ENCODE measurements at places on chromosomes 13 and 19.

GRCh38 chr19:23281663-23282276, 31.6 kb upstream of the ZNF724 start:
- no peak for DNase-seq

GRCh38 chr13:24218338-24218737, 57.8 kb downstream of the SPATA13 start:
- no peak for DNase-seq

DNA sequence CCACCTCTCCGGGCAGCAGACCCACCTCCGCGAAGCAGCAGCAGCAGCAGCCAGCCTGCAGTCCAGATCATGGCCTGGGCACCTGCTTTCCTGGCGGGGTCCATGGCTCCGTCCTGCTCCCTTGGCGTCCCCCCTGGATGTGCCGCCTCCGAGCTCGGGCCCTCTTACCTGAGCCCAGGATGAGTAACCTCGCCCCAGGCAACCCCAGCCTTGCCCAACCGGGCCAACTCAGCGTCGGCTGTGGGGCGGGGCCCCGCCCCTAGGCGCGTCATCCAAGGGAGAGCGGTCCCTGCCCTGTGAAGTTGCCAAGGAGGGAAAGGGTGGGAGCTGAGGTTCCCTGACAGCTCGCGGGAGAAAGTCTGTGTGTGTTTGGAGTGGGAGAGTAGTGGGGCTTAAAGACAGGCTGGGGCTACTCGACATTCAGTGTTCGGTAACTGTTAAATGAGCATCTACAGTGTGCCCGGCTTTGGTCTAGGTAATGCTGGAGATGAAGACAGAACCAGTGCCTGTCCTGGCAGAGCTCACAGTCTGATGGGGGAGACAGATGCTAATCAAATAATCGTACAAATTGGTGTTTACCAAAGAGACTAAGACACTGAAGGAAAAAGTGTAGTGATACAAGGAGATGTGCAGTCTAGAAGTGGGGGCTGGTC, at the start of gene LYPD3:
Gene LYPD3, minus strand, starts transcription at position 141 of the 653 bp plus-strand sequence. Its CDS starts 37 bp downstream, at position 104.
- no peak for DNase-seq

GRCh38 chr13:99955747-99956472, 15.7 kb downstream of the ZIC5 start:
- no peak for DNase-seq

GRCh38 chr13:29621051-29621800, 25.7 kb upstream of the SLC7A1 start:
- no peak for DNase-seq

- no peak for DNase-seq
Observed at GRCh38 chr13:82116422-82116989, 1765.8 kb downstream of the SLITRK1 start.

GRCh38 chr13:43107780-43108179, 84.4 kb downstream of the DNAJC15 start:
- no peak for DNase-seq

DNA sequence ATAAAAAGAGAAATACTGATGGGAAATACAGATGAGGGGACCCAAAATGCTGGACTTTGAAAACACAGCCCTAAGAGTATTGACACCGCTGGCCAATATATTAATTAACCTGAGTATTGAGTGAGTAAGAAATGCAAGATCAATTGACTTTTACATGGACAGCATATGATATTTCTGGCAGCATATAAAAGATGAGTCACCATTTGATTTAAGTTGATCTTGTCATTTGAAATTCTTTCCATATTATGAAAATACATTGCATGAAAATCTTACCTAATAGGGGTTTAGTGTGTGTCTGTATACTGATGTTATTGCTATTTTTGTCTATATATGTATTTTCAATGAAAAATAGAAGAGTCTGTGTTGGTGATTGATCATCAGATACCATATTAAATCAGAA, 619.6 kb downstream of the KCTD12 start:
- no peak for DNase-seq

DNA sequence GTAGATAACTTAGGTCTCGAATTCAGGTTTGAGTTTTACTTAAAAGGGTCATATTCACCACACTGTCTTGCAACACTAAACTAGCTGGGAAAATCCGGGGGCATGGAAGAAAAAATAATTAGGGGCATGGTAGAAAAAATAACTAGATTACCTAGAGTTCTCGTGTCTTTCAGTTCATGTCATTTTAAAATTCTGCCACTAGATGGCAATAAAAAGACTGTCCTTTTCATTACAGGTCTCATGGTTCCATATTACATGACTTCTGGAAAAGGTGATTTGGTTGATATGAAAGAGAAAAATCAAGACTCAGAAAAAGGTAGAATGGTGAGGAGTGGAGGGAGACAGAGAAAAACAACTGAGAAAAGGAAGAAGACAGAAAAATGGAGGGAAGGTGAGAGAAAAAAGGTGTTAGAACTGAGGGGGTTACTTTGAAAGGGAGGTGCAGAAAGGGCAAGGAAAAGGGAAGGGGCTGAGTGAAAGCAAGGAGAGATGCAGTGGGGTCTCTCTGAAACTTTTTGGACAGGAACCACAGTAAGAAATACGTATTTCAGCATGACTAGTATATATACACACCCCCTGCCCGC, 299.0 kb downstream of the KLF12 start:
- DNase-seq: peak; percentile 36

DNA sequence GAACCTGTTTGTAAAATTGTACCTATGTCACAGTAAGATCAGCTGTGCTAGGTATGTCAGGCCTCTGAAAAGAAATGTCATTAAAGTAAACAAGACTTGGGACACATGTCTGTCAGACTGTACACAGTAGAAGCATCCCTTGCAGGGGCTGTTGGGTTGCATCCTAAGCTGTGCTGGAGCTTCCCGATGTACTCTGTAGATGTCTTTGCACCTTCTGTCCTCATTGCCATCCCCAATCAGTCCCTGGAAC, 48.7 kb upstream of the GPR183 start:
- DNase-seq: no peak

GRCh38 chr13:97248243-97248642, 26.1 kb downstream of the MBNL2 start:
- no peak for DNase-seq

DNA sequence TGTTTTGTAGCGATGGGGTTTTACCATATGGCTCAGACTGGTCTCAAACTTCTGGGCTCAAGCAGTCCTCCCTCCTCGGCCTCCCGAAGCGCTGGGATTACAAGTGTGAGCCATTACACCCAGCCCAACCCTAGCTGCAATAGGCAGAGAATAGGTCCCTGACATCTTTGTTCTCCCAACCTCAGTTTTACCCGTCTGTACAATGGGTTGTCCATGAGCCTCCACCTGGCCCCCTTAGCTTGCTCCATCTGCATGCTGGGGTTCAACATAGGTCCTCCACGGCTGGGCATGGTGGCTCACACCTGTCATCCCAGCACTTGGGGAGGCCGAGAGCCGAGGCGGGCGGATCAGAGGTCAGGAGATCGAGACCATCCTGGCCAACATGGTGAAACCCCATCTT, 14.4 kb downstream of the NFIC start:
- DNase-seq: no peak

- no peak for DNase-seq
Observed at GRCh38 chr13:27455331-27455855, 5.0 kb upstream of the MTIF3 start.

- no peak for DNase-seq
Observed at GRCh38 chr13:90680826-90681225, 666.7 kb upstream of the MIR17HG start.

DNA sequence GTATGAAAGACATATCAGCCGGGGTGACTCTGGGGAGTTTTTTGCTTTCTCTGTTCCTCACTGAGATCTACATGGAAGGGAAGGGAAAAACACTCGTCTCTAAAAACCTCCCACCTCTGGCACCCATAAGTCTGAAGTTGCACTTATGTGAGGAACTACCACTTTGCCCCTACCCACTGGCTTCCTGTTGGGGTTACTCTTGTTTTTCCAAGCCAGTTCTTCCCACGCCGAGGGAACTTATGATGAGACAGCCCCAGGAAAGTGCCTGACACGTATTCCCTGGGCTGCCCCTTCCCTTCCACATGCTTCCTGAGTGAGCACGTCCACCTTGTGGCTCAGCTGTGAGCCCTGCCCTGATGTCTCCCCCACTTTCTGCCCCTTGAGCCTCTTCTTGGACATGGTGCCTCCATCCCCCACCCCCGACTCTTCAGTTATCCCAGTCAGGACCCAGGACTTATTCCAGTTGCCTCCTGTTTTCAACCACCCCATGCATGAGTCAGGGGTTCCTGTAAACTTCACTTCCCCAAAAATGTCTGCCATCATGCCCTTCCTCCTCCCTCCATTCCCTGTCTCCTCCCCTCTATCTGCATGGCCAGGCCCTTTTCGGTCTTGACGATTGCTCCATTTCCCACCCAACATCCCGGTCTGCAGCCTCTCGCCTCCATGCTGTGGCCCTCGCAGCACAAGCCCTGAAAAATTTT, 5.1 kb upstream of the SIGLEC7 start:
- peak; percentile 76 for DNase-seq

DNA sequence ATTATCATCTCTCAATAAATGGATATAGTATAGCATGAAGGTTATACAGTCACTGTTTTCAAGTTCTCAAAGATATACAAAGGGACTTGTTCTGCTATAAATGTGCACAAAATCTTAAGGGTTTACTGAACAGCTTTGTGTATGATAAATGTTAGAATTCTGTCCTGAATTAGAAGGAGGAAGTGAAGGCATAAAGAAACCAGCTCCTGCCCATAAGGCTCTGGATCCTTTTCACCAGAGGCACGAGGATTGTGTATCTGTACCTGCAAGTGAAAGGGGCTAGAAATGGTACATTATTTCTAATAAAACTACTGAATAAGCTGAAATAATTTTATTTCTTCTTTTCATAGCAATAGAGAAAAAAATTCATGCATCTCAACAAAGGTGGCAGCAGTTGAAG, 32.4 kb downstream of the PHF11 start:
- no peak for DNase-seq

DNA sequence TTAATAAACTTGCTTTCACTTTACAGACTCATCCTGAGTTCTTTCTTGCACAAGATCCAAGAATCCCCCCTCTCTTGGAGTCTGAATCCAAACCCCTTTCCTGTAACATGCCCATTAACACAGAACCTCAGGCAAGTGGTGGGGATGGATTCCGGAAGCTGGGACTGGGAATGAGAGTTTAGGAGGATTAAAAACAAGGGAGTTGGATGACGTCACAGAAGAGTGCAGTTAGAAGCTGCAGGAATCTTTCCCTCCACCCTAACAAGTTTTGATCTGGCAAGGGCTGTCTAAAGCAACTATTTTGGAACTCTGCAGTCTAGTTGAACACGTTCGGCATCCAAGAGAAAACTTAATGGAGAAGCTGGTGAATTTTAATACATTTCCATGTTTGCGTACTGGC, 48.2 kb upstream of the PEPD start:
- DNase-seq: no peak

DNA sequence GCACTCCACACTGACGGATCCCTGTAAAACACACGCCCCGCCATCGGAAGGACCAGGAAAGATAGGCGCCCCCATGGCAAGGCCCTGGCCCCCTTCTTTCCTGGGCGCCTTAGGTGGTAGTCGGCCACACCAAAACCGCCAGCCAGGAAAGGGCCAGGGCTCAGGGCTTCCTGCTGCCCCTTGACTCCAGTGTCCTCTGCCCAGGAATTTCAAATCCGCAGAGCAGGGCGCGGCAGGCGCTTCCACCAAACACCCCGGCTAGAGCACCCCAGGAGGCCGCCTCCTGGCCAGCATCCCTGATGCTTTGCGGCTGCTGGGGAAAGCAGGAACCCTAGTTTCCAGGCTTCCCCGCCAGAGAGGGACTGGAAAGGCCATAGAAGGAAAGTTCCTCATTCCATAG, 57.5 kb downstream of the ZNF726 start:
- DNase-seq: no peak

DNA sequence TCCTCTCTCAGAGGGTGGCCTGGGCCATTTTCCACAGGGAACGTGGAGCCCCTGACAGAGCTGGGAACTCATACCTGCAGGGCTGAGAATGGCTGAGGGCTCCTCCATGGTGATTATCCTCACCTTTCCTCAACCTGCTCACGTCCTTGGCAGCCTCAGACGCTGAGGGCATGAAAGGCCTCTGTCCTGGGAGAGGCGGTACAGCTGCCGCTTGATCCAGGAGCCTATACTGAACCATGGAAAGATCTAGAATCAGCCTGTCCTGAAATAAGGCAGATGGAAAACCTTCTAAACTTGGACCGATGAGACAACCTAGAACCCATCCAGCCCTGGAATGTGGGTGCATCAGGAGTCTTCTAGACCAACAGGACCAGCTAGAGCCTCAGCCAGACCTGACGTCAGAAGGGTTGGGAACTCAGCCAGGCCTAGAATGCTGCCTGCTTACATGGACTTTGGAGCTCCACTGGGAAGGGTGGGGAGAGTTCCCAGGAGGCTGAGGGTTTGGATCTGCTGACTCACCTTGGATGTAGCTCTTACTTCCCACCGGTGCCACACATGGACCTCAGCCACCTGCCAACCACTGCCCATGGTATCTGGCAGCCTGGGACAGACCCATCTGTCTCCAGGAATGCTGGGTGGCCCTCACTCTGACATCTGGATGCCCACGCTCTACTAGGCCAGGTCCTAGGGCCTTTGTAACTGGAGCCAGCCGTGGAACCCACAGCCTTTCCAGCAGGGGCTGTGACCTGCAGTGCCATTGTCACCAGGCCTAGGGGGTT, 7.5 kb downstream of the KCTD15 start:
- no peak for DNase-seq

Data from KBM-7 (cell line).